ENCODE measurements at places on chromosomes 5 and 9.
A peak's percentile ranks its signal among the peaks of the same experiment; 100 is the strongest.

GRCh38 chr5:43874772-43875171, 271.8 kb downstream of the NNT start:
- H3K27me3 ChIP-seq: no peaks in the 10 kb centered on the region
- no peaks in the 10 kb centered on the region for H3K36me3 ChIP-seq
- H3K4me1 ChIP-seq: no peaks in the 10 kb centered on the region
- H3K27ac ChIP-seq: no peak overlapping the region

DNA sequence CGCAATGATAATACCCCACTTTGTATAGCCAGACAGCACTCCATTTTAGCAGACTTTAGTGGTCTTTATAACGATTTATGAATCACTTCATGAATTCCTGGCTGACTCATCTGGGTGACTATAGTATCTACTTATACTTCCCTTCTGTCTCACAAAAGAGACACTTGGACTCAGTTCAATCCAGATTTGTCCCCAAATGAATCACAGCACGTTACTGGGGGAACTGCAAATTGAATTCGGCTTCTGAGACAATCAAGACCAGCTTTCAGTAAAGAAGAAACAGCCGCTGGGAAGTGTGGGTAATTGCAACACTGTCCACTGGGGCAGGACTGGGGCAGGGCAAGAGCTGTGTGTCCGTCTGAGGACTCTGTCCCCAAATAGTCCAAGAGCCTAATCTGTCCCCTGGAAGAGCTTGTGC, 337.3 kb upstream of the RFX3 start:
- no peaks in the 10 kb centered on the region for H3K4me1 ChIP-seq
- H3K27ac ChIP-seq: no peak overlapping the region
- no peaks in the 10 kb centered on the region for H3K36me3 ChIP-seq
- no peak overlapping the region for H3K4me3 ChIP-seq
- no peak for DNase-seq

DNA sequence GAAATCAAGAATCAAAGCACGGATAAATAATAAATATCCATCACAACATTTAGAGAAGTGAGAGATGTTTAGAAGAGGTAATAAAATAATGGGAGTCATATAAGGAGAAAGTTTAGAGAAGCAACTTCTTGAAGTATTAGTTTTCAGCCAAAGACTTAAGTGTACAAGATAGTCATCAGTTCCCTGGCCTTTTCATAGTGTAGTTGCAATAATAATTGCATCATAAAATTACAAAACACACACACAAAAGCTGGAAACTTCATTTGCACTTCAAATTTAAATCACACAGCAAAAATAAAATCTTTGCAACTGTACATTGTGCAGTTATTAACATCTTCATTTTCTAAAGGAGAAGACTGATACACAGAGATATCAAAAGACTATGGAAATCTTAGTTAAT, 319.1 kb upstream of the RGMB start:
- no peaks in the 10 kb centered on the region for H3K4me1 ChIP-seq
- no peak for DNase-seq
- no peaks in the 10 kb centered on the region for H3K36me3 ChIP-seq
- H3K27ac ChIP-seq: no peak overlapping the region
- H3K27me3 ChIP-seq: no peaks in the 10 kb centered on the region

DNA sequence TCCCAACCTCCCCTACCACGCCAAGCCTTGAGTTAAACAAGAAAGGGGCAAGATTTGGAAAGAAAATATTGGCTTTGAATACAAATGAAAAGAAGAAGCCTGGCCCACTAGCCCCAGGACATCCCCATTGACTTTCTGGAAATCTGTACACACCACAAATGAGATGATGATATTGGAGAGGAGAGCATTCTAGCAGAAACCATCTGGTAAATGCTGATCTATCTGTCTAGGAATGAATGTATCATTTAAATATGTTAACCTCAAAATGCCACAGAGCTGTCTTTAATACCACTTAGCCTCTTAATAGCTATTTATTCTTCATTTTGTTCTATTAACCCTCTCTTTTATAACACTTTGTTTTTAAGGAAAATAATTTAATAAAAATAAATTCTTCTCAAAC, 270.2 kb upstream of the PDE4D start:
- no peaks in the 10 kb centered on the region for H3K4me1 ChIP-seq
- no peaks in the 10 kb centered on the region for H3K27me3 ChIP-seq
- no peak for DNase-seq
- H3K27ac ChIP-seq: no peak overlapping the region

DNA sequence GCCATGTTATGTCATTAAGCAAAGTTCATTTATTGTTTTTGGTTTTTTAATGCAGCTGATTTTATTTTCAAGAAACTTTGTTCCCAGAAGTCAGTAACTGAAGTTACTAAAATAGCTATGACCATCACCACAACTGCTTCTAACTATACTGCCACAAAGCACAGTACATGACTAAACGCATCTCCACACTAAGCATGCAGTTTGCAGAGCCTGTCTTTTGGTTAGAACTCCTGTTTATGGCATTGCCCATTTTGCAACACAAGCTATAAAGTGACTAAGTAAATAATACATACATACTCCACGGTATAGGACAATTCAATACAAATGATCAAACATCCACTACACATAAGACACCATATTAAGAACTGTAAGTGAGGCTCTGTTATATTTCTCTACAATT, 109.7 kb downstream of the MLLT3 start:
- no peak overlapping the region for H3K4me3 ChIP-seq
- H3K27ac ChIP-seq: no peak overlapping the region
- DNase-seq: no peak

DNA sequence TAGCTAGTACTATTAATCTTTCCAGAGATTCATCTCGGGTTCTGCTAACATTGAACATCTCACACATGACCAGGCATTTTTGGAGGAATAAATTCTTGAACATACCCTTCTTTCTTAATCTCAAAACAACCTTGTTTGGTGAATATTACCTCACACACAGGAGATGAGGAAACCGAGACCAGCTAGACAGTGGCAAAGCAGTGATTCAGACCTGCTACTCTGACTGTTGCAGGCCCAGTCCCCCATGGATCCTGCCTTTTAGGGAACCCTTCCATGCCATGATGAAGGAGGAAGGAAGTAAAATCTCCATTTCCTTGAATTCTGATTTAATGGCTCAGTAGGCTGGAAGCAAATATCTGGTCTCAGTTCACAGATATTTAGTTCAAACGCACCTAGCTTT, 2.6 kb downstream of the PCSK5 start:
- no peak overlapping the region for H3K27ac ChIP-seq
- DNase-seq: no peak
- peak overlapping the region; percentile 75 for H3K4me3 ChIP-seq

DNA sequence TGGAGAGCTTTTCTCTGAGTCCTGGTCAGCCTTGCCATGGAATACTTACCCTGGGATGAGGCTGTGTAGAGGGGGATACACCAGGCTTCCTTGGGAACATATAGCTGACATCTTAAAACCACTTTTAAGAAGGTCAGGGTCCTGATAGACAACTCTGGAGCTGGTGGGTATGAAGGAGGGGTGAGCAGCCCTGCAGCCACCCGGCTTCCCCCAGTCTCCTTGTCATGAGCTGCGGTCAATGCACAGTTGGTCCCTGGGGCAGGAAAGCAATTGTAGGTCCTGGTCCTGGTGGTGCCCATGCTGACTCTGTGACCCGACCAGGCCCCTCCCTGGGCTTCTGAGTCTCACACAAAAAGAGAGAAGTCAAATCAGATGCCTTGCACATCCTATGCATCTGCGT, 63.6 kb downstream of the MRPL36 start:
- H3K4me1 ChIP-seq: no peaks in the 10 kb centered on the region
- H3K4me3 ChIP-seq: no peak overlapping the region
- DNase-seq: no peak
- no peaks in the 10 kb centered on the region for H3K36me3 ChIP-seq
- no peak overlapping the region for H3K27ac ChIP-seq

- no peaks in the 10 kb centered on the region for H3K36me3 ChIP-seq
- H3K27ac ChIP-seq: no peak overlapping the region
- H3K27me3 ChIP-seq: no peaks in the 10 kb centered on the region
- no peak for DNase-seq
Measured at GRCh38 chr5:137035480-137035878, 463.6 kb downstream of the SPOCK1 start.

DNA sequence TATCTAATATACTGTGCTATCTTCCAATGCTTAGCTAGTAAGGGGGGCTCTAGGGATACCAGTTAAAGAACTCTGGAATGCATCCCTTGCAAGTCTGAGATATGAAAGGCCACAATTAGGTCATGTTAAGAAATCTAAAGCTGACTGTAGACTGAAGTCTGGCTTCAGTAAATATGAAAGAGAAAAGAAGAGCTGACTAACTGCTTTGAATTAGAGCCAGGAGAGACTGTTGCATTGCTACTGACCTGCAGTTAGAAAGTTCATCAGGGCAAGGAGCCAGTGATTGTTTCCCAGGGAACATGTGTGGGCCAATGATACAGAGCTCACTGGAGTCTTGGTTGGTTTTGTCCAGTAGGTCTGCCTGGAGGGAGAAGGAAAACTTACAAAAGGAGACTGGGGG, 472.1 kb upstream of the TNC start:
- H3K27me3 ChIP-seq: no peaks in the 10 kb centered on the region
- DNase-seq: no peak
- H3K27ac ChIP-seq: no peak overlapping the region

- H3K4me1 ChIP-seq: no peaks in the 10 kb centered on the region
- no peaks in the 10 kb centered on the region for H3K27me3 ChIP-seq
- H3K4me3 ChIP-seq: no peak overlapping the region
- H3K27ac ChIP-seq: no peak overlapping the region
- DNase-seq: no peak
Measured at GRCh38 chr9:29078063-29078666, 1504.9 kb upstream of the C9orf72 start.

DNA sequence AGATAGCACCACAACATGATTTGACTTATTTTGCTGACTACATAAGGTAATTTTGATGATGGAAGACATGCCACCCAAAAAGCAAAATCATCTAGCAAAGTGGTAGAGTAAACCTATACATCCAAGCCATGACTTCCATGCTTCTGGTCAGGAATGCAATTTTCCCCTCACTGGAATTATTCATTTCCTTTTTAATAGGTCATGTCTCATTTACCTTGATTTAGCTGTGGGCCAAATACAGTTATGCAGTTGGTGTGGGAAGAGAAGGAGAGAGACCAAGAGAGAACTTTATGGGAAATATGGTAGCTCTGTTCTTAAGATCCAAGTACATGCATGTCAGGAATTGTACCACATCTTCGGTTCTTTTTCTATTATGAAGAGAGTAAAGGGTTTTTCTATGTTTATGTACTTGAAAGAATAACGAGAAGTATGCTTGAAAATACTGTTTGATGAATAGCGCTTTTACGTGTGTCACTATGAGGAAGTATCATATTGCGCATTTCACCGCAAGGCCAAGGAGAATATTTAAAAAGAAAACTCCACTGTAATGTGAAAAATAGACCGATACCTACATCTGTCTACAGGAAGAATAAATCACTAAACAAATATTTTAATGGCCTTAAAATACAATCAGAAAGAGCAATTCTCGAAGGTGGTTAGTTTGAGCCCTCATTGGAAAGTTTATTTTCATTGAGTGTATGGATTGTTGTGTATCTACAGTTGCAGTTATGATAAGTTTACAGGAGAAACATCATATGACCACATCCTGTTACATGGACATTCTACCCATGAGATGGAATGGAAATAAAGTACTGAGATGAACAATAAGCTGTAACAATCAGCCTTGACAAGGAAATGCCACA, 134.0 kb downstream of the FOXD1 start:
- no peak for DNase-seq
- no peak overlapping the region for H3K27ac ChIP-seq
- H3K4me1 ChIP-seq: no peaks in the 10 kb centered on the region
- H3K36me3 ChIP-seq: no peaks in the 10 kb centered on the region
- H3K27me3 ChIP-seq: peaks cover 35% of the 10 kb centered on the region

GRCh38 chr9:76725011-76725546, 39.2 kb upstream of the PCA3 start:
- H3K27ac ChIP-seq: no peak overlapping the region
- DNase-seq: no peak
- H3K36me3 ChIP-seq: no peaks in the 10 kb centered on the region
- no peaks in the 10 kb centered on the region for H3K4me1 ChIP-seq
- H3K27me3 ChIP-seq: no peaks in the 10 kb centered on the region
- no peak overlapping the region for H3K4me3 ChIP-seq

GRCh38 chr9:126228111-126228780, 98.4 kb upstream of the MVB12B start:
- no peaks in the 10 kb centered on the region for H3K4me1 ChIP-seq
- no peaks in the 10 kb centered on the region for H3K36me3 ChIP-seq
- H3K27me3 ChIP-seq: peaks cover 4% of the 10 kb centered on the region
- H3K4me3 ChIP-seq: no peak overlapping the region

DNA sequence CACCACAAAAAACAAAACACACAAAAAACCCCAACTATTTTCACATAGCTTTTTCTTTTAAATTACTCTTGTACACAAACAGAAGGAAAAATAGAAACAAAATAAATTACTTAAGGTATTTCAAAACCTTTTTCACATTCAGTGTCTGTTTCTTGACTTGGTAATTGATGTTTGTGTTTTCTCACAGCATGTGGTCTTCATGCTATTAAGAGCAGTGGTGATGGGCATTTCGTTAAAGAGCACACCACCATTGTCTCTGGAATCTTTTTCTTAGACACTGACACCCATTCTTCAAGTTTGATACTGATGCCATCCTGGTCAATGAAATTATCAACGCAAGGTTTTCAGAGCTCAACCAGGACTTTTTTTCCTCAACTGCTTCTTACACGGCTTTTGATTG, 63.8 kb downstream of the SLC28A3 start:
- no peaks in the 10 kb centered on the region for H3K27me3 ChIP-seq
- H3K36me3 ChIP-seq: no peaks in the 10 kb centered on the region
- H3K4me3 ChIP-seq: no peak overlapping the region
- no peak for DNase-seq
- H3K4me1 ChIP-seq: no peaks in the 10 kb centered on the region

- H3K27me3 ChIP-seq: no peaks in the 10 kb centered on the region
- no peak for DNase-seq
- H3K36me3 ChIP-seq: no peaks in the 10 kb centered on the region
Measured at GRCh38 chr9:38681747-38682227, 38.1 kb downstream of the FAM240B start.

GRCh38 chr9:6757132-6757455, 679 bp upstream of the KDM4C start:
- no peaks in the 10 kb centered on the region for H3K36me3 ChIP-seq
- DNase-seq: peak; percentile 56
- peak overlapping the region; percentile 86 for H3K4me3 ChIP-seq
- H3K27ac ChIP-seq: peak overlapping the region; percentile 97
- H3K4me1 ChIP-seq: peaks cover 14% of the 10 kb centered on the region

- H3K4me3 ChIP-seq: peak overlapping the region; percentile 85
- H3K36me3 ChIP-seq: no peaks in the 10 kb centered on the region
- H3K27me3 ChIP-seq: no peaks in the 10 kb centered on the region
- no peak for DNase-seq
Measured at GRCh38 chr9:19409401-19410194, 789 bp downstream of the ACER2 start.

- H3K36me3 ChIP-seq: no peaks in the 10 kb centered on the region
- H3K27ac ChIP-seq: no peak overlapping the region
- no peak for DNase-seq
- no peaks in the 10 kb centered on the region for H3K4me1 ChIP-seq
- no peak overlapping the region for H3K4me3 ChIP-seq
- no peaks in the 10 kb centered on the region for H3K27me3 ChIP-seq
Measured at GRCh38 chr5:68194386-68194785, 21.2 kb upstream of the PIK3R1 start.

- H3K4me1 ChIP-seq: no peaks in the 10 kb centered on the region
- no peak for DNase-seq
- no peaks in the 10 kb centered on the region for H3K27me3 ChIP-seq
Measured at GRCh38 chr5:174337276-174338184, 292.0 kb downstream of the NSG2 start.
